Muscle of arm (tissue), 14 donors: ENCODE measurements at places on chromosomes 13 and 19.

- DNase-seq: peak; percentile 61
Observed at GRCh38 chr13:29473166-29473565, 122.3 kb downstream of the SLC7A1 start.

DNA sequence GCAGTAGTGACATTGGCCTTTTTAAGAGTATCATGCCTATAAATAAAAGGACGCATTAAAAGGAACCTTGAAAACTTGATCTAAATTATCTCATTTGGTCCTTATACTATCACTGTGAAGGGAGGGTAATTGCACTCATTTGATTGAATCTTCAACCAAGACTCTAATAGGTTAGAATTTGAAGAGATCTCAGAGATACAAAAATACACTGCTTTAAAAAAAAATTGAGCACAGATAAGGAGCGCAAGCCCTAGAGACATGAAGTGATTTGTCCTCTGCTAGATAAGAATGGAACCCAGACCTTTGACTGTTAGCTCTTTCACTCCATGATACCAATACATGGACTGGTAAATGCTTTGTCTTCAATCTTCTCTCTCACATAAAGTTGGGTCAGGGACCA, 58.2 kb upstream of the RXFP2 start:
- no peak for DNase-seq

- no peak for DNase-seq
Observed at GRCh38 chr13:30727491-30728355, 7.6 kb upstream of the ALOX5AP start.

DNA sequence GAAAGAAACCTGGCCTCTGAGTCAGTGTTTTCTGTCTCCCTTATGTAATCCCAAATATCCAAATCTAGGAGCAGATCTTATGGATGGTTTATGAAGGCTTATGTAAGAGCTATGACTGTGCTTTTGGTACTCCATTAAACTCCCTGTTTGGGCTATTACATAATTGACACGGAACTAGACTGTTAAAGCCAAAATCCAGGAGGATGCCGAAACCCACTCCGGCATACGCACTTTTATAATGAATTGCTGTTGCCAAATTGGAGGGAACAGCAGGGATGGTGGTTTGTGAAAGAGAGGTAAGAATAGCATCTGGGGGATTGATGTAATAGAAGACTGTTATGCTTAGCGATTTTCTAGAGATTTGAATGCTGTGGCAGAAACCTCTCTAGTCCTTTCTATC, 2.0 kb downstream of the MTUS2 start:
- no peak for DNase-seq

DNA sequence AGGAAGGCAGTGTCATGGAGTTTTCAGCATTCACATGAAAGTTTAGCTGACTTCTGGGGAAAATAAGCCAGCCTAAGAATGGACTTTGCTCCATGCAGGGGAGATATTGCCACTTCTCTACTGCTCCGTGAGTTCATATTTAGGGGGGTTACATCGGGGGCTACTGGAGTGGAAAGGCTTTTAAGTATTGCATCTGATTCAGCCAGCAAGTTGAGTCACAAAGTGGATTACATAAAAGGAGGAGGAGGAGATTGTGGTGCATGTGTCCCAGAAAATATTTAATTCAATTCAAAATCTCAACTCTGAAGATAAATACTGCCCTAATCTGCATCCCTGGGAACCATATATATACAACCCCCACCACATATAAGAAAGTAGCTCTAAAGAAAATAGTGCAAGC, 617.2 kb downstream of the DCT start:
- DNase-seq: no peak

GRCh38 chr19:43551399-43552197, 18.6 kb downstream of the ZNF575 start:
- DNase-seq: no peak

DNA sequence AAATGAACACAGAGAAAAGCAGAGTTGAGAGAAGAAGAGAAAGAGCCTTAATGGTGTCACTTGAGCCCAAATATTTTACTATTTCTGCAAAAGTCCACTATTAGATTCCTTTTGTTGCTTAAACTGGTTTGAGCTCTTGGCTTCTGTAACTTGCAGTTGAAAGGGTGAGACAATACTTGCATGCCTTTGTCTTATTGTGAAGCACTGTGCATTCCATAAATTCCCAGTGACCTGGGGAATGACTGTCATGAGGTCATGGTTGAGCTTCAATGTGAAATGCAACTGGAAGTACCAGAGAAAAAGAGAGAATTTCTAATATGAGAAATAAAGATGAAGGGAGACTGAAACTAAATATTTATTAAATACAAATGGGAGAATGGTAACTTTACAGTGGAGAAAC, 310.9 kb downstream of the TDRD3 start:
- no peak for DNase-seq

DNA sequence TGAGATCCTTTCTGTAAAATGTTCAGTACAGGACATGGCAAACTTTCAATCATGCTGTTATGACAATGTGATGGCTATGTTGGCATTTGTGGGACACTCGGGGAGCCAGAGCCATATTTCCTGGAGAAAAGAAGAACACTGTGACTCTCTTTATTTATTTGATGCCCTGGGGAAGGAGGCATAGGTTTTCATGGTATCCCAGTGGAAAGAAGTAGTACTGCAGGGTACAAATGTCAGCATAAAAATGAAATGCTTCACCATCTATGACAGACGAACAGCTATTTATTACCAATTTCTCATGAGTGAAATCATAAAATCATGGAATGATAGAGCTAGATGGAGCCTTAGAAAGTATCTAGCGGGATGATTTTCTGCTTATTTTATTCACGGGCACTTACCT, 217.1 kb downstream of the COL4A1 start:
- no peak for DNase-seq

GRCh38 chr13:113654175-113654560, 3.8 kb downstream of the ATP4B start:
- no peak for DNase-seq

DNA sequence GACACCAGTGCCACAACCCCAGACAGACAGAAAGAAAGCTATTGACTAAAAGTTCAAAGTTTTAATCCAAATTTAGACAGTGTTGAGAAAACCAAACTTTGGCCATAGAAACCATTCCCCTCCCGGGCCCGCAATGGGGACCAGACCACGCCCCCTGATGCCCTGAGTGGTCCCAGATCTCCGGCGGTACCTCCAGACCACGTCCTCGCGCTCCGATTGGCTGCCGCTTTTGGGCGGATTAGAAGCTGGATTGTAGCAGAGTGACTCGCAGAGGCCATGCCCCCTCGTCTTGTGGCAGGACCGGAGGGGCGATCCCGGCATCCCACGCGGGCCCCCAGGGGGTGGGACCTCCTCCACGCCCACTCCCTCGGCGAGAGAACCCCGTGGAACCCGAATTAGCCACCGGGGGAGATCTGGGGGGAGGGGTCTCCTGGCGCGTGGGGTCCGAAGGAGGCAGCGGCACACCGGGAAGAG, 797 bp upstream of the HSD17B14 start:
- peak; percentile 75 for DNase-seq

GRCh38 chr19:48283908-48284307, 14.0 kb downstream of the ZNF114 start:
- no peak for DNase-seq

- peak; percentile 89 for DNase-seq
Observed at GRCh38 chr19:46378268-46378667, 31.4 kb downstream of the PPP5C start.

DNA sequence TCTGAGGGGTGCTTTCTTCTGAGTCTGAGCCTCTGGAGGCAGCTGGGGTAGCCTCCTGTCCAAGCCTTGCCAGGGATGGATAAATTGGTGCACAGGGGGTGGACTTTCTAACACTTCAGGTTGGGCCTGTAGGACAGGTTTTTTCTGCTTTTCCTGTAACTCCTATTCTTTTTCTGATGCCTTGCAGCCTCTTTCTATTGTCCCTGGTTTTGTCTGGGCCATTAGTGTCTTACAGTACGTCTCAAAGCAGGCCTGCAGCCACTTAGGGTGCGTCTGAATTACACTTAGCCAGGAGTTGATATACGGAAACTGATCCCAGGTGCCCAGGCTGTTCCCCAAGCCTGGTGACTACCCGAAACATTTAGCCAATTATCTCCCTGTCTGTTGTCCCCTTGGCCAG, 213.3 kb upstream of the HTR2A start:
- no peak for DNase-seq

- peak; percentile 10 for DNase-seq
Observed at GRCh38 chr13:46295491-46296114, 83.9 kb downstream of the LRRC63 start.

DNA sequence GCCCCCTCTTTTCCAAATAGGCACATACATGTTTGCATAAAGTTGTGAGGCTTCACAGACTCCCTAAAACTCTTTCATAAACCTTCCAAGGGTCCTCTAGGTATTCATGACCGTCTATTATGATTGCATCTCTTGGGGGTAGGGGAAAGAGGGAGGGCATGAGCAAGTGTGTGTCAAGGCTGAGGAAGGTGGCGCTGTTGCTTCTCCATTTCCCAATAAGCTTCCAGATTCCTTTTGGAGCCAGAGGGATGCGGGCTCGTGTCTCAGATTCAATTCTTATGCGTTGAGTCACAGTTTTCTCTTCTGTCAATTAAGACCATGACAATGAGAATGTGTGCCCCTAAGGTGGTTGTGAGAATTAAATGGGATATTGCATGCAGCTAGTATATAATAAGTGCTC, 51.0 kb upstream of the CYP2A7 start:
- DNase-seq: no peak

GRCh38 chr13:44354884-44355283, 18.7 kb upstream of the SERP2 start:
- no peak for DNase-seq

DNA sequence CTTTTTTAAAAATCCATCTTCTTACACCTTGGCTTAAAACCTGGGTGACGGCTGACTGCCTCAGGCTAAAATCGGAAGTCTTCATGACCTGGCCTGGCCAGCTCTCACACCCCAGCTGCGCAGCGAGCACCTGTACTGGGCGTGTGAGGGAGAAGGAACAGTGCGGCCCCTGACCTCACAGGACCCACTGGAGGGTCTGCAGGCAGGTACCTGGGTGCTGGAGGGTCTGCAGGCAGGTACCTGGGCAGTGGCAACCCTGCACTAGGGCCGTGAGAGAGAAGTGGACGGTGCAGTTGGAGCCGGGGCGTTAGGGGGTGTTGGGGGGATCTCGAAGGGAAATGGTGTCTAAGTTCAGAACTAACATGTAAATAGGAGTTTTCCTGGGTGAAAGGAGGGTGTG, 144.3 kb downstream of the STK24 start:
- DNase-seq: no peak

- no peak for DNase-seq
Observed at GRCh38 chr13:112740502-112741131, 50.8 kb downstream of the ATP11A start.

- no peak for DNase-seq
Observed at GRCh38 chr13:110394371-110394841, 87.3 kb downstream of the COL4A2 start.

- no peak for DNase-seq
Observed at GRCh38 chr13:33490461-33491327, 205.1 kb upstream of the STARD13 start.

DNA sequence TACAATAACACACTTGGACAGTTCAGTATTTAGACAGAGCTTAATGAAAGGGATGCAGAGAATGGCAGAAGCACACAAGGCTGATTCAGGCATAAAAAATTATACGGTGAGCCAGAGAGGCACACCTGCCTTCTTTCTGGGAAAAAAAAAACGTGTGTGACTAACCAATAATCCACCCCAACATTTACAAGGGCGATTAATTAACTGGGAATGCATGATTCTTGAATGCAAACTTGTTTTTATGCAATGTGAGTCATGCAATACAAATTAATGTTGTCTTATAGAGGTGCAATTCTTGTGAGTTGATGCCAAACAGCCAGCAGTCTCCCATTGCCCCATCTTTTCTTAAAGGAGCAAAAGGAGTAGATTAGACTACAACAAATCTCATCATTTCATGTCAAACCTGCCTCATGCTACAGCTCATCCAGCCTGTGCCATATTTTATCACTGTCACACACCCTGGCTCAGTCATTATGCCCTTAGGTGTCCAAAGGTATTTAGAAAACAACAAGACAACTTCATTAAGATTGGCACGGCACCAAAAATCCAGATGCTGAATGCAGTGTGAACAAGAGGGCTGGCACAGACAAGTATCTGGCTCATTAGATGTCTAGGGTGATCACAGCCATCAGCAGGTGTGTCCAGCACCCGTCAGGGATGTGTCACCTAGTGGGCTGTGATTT, 721.1 kb downstream of the EFNB2 start:
- no peak for DNase-seq

DNA sequence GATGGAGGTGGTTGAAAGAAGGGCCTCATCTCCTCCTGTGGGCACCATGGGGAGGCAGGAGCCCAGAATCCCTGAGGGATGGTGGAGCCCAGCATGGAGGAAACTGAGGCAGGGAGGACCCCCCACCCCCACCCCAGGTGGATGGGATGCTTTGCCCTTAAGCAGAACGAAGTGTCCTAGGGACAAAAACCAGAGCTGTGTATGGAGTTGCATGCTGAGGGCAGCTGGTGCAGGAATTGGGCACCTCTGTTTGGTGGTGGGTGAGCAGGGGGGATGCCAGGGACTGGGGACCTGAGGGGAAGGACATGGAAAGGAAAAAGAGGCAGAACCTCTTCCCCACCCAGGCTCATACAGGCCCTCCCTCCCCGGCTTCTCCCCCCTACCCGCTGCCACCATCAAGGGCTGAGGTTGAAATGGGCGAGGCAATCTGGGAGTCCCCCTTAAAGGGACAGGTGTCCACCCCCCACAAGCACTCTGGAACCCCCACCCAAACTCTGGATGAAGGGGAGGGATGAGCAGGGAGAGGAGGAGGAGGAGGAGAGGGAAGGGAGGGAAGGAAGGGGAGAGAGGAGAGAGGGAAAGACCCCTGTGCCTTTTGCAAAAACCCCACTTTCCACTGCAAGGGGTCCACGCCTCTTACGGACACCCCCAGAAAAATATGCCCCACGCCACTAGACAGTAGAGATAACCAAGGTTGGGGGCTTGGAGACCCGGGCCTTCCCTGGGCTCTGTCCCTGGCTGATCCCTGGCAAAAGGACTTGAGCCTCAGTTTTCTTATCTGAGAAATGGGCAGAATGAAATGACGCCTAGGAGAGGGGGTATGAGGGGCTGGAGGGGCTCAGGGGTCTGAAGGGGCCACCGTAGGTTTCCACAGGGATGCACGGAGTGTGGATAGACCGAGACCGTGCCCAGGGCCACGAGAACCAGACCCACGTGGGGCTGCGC, 5.9 kb downstream of the ONECUT3 start:
- no peak for DNase-seq

- no peak for DNase-seq
Observed at GRCh38 chr13:100899720-100900316, 225.2 kb upstream of the TMTC4 start.

DNA sequence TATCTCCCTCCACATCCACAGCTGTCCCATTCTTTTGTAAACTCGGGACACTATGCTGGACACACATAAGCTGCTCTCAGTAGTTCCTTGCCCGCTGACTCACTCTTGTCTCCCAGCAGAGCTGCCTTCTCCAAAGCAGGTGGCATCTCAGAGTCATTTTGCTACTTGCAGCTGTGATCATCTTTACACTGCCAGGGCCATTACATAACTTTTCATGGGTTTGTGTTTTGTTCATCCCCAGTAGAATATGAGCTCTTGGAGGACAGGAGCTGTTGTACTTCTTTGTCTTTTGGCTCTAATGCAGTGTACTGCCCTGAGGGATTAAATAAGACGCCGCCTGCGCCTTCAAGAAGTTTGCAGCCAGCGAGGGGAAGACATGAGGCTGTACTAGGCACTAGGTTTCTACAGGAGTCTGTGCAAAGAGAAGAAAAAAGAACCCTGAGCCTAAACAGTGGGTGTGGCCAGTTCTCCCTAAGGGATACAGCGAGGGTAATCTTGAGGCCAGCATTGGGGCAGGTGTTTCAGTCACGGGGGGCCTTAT, 40.8 kb upstream of the GPR183 start:
- no peak for DNase-seq

- no peak for DNase-seq
Observed at GRCh38 chr19:29389495-29389894, 136.3 kb upstream of the VSTM2B start.

GRCh38 chr13:97928301-97928700, 25.2 kb upstream of the IPO5 start:
- no peak for DNase-seq
